ENCODE measurements at places on chromosomes 5 and 9. TPM values are rescaled to one million over a fixed set of nuclear protein-coding genes. Genes with fewer than 3 reads are reported as not detected.

The SMU1 gene
- 17.4 TPM for total RNA-seq

DNA sequence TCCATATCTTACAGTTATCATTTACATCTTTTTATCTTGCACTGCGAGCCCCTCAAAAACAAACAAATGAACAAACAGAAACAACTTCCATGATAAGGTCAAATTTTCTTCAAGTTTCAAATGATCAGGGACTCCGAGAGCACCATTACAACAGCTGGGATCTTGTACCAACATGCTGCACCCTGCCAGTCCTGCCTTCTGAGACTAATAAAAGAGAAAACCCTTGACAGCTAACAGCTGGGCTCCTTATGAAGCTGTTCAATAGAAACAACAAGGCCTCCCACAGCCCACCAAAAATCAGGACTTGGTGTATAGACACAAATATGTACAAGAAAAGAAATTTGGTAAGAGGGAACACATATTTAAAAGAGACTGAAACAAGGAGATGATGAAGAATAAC is 985.3 kb upstream of the DMAC1 start:
- H3K36me3 ChIP-seq, result no peaks in the 10 kb centered on the region
- no peaks in the 10 kb centered on the region for H3K27me3 ChIP-seq
- no peaks in the 10 kb centered on the region for H3K4me1 ChIP-seq

GRCh38 chr5:100600298-100600994 is 65.3 kb downstream of the FAM174A start:
- H3K4me3 ChIP-seq, result no peak overlapping the region
- peaks cover 2% of the 10 kb centered on the region for H3K36me3 ChIP-seq
- no peak overlapping the region for H3K27ac ChIP-seq
- no peak for DNase-seq

DNA sequence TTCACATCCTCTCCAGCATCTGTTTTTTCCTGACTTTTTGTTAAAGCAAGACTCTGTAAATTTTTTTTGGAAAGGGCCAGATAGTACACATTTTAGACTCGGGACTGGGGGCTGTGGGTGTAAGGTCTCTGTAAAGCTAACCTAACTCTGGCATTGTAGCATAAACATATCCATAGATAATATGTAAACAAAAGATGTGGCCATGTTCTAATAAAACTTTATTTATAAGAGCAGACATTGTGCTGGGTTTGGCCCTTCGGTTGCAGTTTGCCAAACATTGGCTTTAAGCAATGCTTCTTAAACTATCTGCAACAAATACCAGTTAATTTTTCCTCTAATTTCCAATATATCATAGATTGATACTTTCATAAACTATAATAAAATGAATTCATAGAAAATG is 605.2 kb downstream of the EBF1 start:
- H3K27me3 ChIP-seq, result no peaks in the 10 kb centered on the region
- H3K36me3 ChIP-seq, result no peaks in the 10 kb centered on the region
- H3K4me3 ChIP-seq, result no peak overlapping the region
- no peak overlapping the region for H3K27ac ChIP-seq
- no peak for DNase-seq
